ENCODE measurements at places on chromosomes 11 and 22. TPM values are rescaled to one million over a fixed set of nuclear protein-coding genes. Genes with fewer than 3 reads are reported as not detected.
A peak's percentile ranks its signal among the peaks of the same experiment; 100 is the strongest.

The GPR83 gene
- total RNA-seq, result 0.14 TPM

GRCh38 chr22:16601437-16602223 lies 9.0 kb upstream of the CCT8L2 start:
- no peak for DNase-seq

The KRTAP5-11 gene
- not detected for total RNA-seq

The OVOL1 gene
- 0.22 TPM for total RNA-seq

The SEC14L6 gene
- total RNA-seq, result 0.16 TPM

The SIPA1 gene
- total RNA-seq, result 19.0 TPM

- DNase-seq, result no peak
Observed at GRCh38 chr11:120056301-120057027, 81.4 kb downstream of the TRIM29 start.

The VSTM5 gene
- total RNA-seq, result 0.45 TPM

The ADORA2A gene
- total RNA-seq, result 3.9 TPM

- DNase-seq, result no peak
Observed at GRCh38 chr11:94546886-94547285, 3.2 kb downstream of the FUT4 start.

DNA sequence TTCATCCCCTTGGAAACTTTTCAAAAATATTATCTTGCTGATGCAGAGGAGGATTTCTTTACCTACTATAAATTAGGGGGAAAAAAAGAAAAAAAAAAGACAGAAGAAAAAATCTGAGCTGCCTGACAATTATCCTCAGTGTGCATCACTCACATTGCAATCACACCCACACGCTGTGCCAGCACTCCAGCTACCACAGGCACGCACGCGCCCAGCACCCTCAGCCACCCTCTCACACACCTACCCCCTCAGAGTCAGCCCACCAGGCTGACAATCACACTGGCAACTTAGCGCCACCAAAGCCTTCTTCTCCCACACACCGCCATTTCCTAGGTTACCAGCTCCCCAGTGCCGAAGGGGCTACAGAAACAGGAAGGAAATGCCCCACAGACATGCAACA lies 236.1 kb downstream of the KCNA4 start:
- no peak for DNase-seq

DNA sequence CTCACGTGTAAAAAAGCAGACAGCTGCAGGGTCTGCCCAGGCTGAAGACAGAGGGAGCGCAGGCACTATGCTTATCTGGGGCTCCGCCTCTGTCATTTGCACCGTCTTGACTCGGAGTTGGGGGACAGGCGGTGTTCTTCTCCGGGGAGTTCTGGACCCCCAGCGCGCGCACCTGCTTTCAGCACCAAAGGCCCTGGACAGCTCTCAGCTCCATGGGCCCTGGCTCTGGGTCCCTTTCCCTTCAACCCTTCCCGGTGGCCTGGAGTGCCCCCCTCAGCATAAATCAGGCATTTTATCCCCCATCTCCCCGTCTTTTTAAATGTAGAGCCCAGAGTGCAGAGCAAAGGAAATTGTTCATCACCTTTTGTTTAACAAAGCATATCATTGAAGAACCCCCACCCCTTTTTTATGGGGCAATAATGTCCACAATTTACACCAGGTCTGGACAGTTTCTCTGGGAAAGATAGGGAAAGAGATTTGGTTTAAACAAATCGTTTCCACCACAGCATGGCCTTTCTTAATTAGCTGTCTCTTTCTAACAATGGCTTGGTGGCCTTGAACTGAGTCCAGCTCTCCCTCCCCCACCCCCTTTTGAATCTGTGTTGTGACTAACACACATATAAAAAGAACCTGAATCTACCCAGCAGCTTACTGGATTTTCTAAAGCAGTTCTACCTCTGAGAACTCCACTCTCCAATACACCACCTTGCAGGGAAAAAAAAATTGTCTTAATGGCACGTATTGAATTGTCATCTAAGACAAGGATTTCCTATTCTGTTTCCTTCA lies 1.7 kb downstream of the SEZ6L start:
- DNase-seq, result no peak

GRCh38 chr11:6200975-6201374 lies 2.0 kb downstream of the OR52W1 start:
- DNase-seq, result peak; percentile 28

DNA sequence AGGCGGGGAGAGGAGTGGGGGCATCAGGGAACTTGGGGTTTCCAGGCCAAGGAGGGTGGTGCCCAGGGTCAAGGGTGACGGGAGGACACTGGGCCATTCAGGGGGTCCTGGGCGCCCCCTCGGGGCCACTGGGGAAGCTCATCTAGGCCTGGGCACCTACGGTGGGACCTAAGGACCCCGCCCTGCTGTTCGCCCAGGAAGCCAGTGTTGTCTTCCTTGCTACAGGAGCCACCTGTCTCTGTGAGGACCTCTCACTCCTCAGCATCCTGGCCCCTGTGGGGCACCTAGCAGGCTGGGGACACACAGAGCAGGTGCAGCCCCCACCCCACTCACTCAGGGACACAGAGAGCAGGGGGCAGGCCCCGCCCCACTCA lies 191.6 kb downstream of the IGLL1 start:
- DNase-seq, result no peak

- DNase-seq, result no peak
Observed at GRCh38 chr11:111512296-111513239, at the start of gene BTG4. Gene BTG4 (minus strand): TSS chr11:111512386. CDS start chr11:111498776, 13,610 bp downstream.

DNA sequence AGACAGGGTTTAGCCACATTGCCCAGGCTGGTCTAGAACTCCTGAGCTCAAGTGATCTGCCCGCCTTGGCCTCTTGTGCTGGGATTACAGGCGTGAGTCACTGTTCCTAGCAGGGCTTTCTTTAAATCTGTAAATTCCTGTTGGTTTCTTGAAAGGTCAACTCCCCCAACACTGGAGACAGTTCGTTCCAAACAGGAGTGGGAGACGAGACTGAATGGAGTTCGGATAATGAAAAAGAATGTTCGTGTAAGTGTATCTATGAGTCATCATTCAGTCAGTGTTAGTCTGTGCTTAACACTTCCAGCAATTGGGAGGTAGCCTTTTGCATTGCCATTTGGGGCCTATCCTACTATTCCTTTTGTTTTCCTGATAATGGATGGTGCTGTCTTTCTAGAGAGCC lies 10.0 kb upstream of the BACE1-AS start:
- peak; percentile 99 for DNase-seq

GRCh38 chr11:2708151-2708581 lies 8.4 kb upstream of the KCNQ1OT1 start:
- no peak for DNase-seq

- no peak for DNase-seq
Observed at GRCh38 chr11:124892146-124892545, 5.5 kb downstream of the ROBO4 start.

The INPP5J gene
- total RNA-seq, result 3.0 TPM

DNA sequence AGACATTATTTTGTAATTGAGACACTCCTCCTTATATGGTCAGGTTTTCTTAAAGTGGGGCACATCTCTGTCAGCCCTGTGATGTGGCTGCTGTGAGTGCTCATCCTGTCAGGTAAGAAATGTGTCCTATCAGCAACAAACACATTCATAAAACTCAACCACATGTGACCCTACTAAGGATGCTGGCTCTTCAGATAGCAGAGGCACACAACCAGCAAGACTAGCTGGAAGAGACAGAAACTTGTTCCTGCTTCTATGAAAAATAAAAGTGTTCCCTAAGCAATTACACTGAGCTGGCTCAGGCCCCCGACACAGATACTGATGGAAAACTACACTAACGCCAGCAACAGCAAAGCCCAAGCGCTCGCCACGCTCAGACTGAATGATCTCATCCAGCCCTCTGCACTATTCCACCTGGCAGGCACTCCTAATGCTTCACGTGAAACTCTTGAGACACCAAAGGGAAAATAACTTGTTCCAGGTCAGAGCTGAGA lies 49.8 kb upstream of the CYP2D6 start:
- peak; percentile 26 for DNase-seq

GRCh38 chr11:821512-822371 lies 3.0 kb downstream of the PNPLA2 start:
- no peak for DNase-seq

GRCh38 chr11:86115542-86116385 lies 46.9 kb upstream of the PICALM start:
- peak; percentile 94 for DNase-seq
